ENCODE measurements at places on chromosomes 7 and 10.

DNA sequence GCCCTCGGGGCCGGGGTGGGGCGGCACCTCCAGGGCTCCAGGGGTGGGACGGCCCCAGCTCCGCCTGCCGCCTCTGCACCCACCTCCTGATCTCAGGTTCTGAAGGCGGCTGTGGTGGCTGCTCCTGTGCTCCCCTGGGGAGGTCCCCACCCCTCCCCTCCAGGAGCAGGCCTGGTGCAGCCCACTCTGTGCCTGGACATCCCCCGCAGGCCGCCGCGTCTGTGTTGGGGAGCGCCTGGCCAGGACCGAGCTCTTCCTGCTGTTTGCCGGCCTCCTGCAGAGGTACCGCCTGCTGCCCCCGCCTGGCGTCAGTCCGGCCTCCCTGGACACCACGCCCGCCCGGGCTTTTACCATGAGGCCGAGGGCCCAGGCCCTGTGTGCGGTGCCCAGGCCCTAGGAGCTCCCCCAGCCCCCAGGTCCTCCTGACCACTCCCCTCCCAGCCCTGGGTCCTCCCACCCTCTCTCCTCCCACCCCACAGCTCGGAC lies 5.5 kb downstream of the CYP2W1 start:
- no peak for DNase-seq

GRCh38 chr7:6121141-6121540 lies 90.0 kb downstream of the ANKRD61 start:
- no peak for DNase-seq

DNA sequence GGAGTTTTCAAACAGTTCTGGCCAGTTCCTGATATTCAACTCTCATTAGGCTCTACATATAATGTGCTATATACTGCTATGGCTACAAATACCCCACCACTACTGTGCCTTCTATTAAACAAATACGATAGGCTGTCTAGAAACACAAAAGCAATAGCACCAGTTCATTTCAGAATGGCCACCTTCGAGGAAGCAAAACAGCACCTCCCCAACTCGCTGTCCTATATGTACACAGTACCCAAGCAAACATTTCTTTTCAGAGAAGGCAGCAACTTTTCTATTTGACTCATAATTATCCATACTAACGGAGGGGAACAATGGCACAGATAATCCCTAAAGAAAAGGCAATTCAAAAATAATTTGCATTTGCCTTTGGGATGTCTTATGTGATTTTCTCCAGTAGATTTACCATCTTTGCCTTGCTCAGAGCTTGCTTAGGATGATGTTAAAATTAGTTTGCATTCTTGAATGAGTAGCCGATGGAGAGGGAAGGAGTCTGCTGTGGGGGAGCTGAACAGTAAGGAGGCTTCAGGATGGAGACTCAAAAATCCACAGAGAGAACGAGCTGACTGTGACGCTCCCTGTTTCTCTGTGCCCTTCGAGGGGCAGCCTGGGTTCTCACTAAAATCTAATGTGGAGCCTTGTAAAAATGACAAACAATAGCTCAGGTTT lies 218.7 kb downstream of the FANK1 start:
- no peak for DNase-seq

DNA sequence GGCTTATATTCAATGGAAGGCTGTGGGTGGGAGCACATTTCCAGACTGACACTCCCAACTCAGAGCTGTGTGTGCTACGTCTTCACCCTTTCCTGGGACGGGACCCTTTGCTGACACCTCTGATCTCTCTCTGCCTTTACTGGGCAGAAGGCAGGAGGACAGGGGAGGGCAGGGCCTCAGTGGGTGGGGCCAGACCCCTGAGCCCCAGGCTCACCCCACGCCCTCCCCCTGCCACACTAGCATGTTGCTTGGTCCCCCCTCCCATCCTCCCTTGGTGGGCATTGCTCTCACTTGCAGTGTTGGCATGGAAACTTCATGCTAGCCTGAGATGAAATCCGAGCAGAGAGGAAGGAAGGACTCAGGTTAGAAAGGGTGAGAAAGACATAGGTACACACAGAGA lies 18.4 kb downstream of the TMEM273 start:
- no peak for DNase-seq

- DNase-seq = no peak
Measured at GRCh38 chr10:77563638-77564270, 73.9 kb downstream of the KCNMA1 start.

DNA sequence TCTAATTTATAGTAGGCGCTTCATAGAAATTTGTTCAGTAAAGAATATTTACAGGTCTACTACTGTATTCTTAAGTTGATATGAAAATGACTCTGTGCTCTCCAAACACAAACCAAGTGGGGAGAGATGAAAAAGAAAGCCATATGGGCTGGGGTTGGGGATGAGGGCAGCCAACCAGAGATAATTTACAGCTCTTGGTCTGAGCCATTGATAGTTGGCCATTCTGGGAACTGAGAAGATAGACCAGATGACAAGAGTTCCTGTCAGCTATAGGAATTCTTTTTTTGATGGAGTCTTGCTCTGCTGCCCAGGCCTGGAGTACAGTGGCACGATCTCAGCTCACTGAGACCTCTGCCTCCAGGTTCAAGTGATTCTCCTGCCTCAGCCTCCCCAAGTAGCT lies 57.4 kb downstream of the LAMB4 start:
- DNase-seq = no peak

DNA sequence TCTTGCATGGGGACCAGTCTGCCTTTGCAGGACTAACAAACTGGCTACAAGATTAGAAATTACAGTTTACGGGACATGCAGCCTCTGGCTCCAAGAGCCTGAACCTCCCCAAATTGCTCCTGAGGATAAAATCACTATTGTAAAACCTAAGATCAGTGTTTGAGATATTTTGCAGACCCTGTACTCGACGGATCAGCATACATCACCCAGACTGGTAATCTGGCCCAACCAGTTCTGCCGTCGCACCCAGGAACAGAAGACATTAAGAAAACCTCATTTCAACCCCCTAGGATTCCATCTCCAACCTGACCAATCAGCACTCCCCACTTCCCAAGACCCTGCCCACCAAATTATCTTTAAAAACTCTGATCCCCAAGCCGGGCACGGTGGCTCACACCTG lies 27.1 kb upstream of the DNMBP start:
- DNase-seq = no peak

- DNase-seq = no peak
Measured at GRCh38 chr10:121524157-121524817, 74.0 kb downstream of the FGFR2 start.

DNA sequence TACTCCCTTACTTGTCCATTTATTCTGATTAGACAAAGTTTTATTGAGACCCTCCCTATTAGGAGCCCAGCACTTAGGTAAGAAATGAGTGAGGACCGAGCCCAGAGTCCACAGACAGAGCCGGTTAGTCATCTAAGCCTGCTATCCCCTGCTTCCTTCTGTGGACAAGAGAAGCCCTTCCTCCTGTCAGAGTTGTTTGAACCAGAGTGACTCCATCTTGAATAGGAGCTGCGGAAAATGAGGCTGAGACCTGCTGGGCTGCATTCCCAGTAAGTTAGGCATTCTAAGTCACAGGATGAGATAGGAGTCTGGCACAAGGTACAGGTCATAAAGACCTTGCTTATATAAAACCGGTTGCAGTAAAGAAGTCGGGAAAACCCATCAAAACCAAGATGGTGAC lies 109.1 kb downstream of the CPXM2 start:
- no peak for DNase-seq

- DNase-seq = no peak
Measured at GRCh38 chr10:119526149-119526548, 16.4 kb downstream of the RGS10 start.

- no peak for DNase-seq
Measured at GRCh38 chr7:31791881-31792280, 104.9 kb downstream of the PPP1R17 start.

GRCh38 chr10:86287966-86288579 lies 78.5 kb downstream of the GRID1 start:
- no peak for DNase-seq

GRCh38 chr7:157041004-157041403 lies 30.5 kb upstream of the MNX1 start:
- no peak for DNase-seq

GRCh38 chr7:22452142-22452959 lies 47.6 kb downstream of the STEAP1B start:
- peak; percentile 9 for DNase-seq

DNA sequence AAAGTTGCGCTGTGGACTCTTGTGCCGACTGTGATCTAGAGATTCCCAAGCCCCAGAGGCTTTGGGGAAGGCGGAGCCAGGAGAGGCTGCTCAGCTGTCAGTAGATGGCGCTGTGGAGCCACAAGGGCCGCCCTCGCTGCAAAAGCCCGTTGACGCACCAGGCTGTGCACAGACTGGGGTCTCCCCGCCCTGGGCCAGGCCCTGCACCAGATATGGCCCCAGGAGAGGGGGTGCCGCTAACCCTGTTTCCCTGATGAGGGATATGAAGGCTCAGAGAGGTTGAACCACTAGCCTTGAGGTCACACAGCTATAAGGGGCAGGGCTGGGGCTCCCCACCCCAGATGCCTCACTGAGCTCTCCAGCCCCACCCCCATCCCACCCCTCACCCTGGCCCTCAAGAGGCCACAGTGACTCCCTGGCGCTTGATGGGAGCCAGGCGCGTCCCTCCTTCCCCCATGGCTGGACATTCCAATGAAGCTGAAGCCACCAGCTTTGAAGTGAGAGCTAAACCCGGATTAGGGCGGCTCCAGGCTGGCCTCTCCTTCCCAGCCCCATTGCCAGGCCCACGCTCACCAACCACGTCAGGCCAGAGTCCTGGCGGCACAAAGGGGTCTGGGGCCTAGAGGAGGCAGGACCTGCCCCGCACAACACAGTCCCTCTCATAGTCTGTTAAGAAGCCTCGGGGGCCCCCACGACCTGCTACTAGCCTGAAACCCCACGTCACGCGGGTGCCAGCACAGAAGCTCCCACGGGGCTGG lies 26.4 kb downstream of the MYL10 start:
- peak; percentile 56 for DNase-seq

- DNase-seq = no peak
Measured at GRCh38 chr7:36806891-36807290, 82.6 kb upstream of the AOAH start.

GRCh38 chr7:100539436-100540006 lies 518 bp downstream of the AGFG2 start:
- DNase-seq = no peak
